ENCODE measurements at places on chromosomes 1 and 21. TPM values are rescaled to one million over a fixed set of nuclear protein-coding genes. Genes with fewer than 3 reads are reported as not detected.
A peak's percentile ranks its signal among the peaks of the same experiment; 100 is the strongest.

DNA sequence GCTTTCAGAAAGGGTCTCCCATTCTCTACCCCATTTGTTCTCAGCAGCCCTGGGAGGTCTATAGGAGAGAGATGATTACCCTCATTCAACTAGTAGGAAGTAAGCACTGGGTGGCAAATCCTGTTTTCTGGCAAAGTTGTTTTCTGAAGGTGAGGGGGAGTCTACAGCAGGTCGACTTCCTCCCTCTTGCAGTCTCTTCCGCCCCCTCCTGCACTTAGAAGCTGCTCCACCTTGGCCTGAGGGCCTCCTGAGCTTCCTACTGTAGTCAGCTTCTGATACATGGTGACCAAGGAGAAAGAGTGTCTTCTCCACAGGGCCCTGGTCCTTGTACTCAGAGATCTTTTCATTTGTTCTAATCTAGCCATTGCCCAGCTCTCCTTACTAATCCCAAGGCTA lies 93.1 kb downstream of the RGL1 start:
- no peaks in the 10 kb centered on the region for H3K27me3 ChIP-seq
- H3K4me1 ChIP-seq = peaks cover 30% of the 10 kb centered on the region
- peak overlapping the region; percentile 52 for H3K27ac ChIP-seq
- H3K4me3 ChIP-seq = no peak overlapping the region
- no peak for DNase-seq

GRCh38 chr21:38260426-38260825 lies 3.6 kb downstream of the KCNJ15 start:
- H3K27me3 ChIP-seq = no peaks in the 10 kb centered on the region
- DNase-seq = no peak

DNA sequence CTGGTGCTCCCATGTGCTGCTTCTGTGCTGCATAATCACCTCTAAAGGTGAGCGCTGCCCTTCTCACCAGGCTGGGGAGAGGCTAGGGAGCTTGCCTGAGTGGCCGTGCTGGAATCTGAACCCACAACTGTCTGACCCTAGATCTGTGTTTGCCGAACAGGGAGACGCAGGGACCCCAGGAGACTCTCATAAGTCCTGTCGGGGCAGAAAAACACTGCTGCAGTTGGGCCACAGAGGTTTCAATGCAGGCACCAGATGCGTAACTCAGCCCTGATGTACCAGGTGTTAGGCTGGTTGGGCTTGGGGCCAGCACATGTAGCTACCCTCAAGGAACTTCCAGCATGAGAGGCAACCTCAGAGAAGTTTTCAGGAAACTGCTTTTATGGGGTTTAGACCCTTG lies 49.5 kb upstream of the DMRTB1 start:
- H3K27me3 ChIP-seq = peaks cover 5% of the 10 kb centered on the region
- no peak for DNase-seq
- no peak overlapping the region for H3K4me3 ChIP-seq
- H3K36me3 ChIP-seq = no peaks in the 10 kb centered on the region

DNA sequence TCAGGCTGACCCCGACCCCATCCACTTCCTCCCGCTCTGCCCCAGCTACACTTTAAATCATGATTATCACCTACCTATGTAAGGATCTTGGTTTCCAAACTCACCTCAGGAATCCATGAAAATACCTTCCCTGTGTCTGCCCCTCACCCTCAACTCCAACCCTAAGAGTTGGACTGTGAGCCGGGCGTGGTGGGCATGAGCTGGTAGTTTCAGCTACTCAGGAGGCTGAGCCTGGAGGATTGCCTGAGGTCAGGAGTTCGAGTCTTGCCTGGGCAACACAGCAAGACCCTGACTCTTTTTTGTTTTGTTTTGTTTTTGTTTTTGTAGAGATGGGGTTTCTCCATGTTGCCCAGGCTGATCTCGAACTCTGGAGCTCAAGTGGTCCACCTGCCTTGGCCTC lies 30.5 kb upstream of the CCSAP start:
- no peak overlapping the region for H3K4me3 ChIP-seq
- no peak overlapping the region for H3K27ac ChIP-seq
- no peaks in the 10 kb centered on the region for H3K36me3 ChIP-seq
- H3K27me3 ChIP-seq = no peaks in the 10 kb centered on the region
- no peak for DNase-seq

DNA sequence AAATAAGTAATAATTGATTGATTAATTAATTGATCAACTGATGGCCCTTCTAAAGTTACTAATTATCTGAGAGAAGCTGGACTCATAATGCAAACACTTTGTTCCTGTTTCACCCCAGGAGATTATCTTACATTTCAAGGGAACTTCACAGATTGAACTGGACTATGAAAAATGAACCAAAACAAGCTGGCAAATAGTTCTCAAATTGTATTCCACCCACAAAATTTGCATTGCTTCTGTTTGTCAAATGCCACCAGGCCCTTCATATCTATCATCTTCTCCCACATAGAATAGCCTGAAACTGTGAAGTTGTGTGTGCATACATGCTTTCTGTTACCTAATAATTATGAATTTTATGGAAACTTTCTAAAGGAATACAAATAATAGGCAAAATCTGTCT lies 104.0 kb downstream of the ZNF281 start:
- H3K36me3 ChIP-seq = no peaks in the 10 kb centered on the region
- no peaks in the 10 kb centered on the region for H3K4me1 ChIP-seq
- H3K27ac ChIP-seq = no peak overlapping the region
- DNase-seq = no peak
- no peak overlapping the region for H3K4me3 ChIP-seq

DNA sequence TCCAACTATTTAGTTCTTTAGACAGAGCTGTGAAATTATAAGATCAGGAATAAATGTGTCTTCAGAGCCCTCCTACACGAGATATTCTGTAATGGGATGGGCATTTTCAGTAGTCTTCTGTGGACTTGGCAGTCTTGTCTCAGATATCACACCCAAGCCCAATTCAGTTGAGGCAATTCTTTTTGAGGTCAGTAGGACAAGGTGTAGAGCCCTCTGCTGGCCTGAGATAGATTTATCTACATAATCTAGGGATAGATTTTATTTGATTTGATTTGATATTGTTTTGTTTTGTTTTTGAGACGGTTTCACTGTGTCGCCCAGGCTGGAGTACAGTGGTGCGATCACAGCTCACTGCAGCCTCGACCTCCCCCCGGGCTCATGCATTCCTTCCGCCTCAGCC lies 77.5 kb downstream of the FMN2 start:
- H3K27me3 ChIP-seq = no peaks in the 10 kb centered on the region
- DNase-seq = no peak
- H3K4me1 ChIP-seq = no peaks in the 10 kb centered on the region
- H3K36me3 ChIP-seq = no peaks in the 10 kb centered on the region
- no peak overlapping the region for H3K4me3 ChIP-seq
- H3K27ac ChIP-seq = no peak overlapping the region

DNA sequence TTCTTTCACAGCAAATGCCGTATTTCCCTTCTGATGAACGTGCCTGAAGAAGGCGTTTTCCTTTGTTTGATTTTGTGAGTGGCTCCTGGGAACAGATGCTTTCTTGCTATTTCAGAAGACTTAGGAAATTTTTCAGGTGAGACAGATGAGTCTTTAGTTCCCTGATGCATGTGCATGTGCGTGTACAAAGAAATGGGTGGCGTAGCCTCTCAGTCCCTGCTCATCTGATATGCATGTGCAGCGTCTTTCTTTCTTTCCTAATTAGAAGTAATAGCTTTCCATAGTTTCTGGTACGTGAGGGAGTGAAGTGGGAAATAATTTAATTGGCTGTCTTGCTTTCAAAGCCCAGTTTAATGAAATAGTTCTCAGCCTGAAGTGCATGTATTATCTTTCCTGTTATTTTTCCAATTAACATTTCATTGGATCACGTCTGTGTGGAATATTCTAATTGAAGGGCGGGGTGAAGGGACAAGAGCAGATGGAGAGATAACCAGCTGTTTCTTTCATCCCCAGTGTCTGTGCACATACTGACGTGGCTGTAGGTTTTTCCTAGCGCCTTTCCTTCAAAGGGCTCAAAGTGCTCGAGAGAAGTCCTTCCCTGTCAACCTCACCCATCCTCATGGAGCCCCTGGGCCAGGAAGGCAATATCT lies 104.3 kb downstream of the FAM78B start:
- no peak for DNase-seq
- no peak overlapping the region for H3K27ac ChIP-seq
- no peak overlapping the region for H3K4me3 ChIP-seq
- no peaks in the 10 kb centered on the region for H3K27me3 ChIP-seq
- H3K4me1 ChIP-seq = no peaks in the 10 kb centered on the region

- H3K36me3 ChIP-seq = no peaks in the 10 kb centered on the region
- H3K4me1 ChIP-seq = no peaks in the 10 kb centered on the region
- DNase-seq = peak; percentile 64
- H3K27me3 ChIP-seq = no peaks in the 10 kb centered on the region
- peak overlapping the region; percentile 71 for H3K27ac ChIP-seq
- H3K4me3 ChIP-seq = no peak overlapping the region
These were observed 37.7 kb upstream of the MAP10 start for GRCh38 chr1:232767305-232768074.

DNA sequence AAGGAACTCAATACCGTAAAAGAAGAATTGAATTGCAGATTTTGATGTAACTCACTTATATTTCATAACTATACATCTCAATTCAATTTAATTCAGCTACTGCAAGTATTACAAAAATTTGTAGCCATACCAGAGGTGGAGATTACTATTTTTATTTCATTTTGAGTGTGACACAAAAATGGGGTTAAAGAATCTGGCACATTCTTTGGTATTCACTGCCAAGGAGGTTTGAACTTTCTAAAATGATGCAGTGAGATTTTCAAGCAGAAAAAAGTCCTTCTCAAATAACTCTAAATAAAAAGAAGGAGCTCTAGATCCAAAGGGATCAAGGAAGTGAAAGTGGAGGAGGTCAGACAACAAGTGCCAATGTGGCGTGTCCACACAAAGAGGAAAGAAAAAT lies 569.0 kb downstream of the DPYD start:
- H3K4me3 ChIP-seq = no peak overlapping the region
- H3K27ac ChIP-seq = no peak overlapping the region
- H3K4me1 ChIP-seq = peaks cover 9% of the 10 kb centered on the region
- H3K27me3 ChIP-seq = no peaks in the 10 kb centered on the region

Gene EXTL1
- total RNA-seq = 4.4 TPM

Gene ZRANB2
- 51.2 TPM for total RNA-seq

Gene LCE1D
- not detected for total RNA-seq

Gene DNAJC16
- 28.2 TPM for total RNA-seq

Gene FCRL5
- total RNA-seq = 0.14 TPM

Gene TNFSF4
- 0.79 TPM for total RNA-seq

Gene KIF14
- total RNA-seq = 0.36 TPM

Gene MARK1
- total RNA-seq = 5.2 TPM

Measured in adrenal gland (tissue), 19 donors.